ENCODE measurements at places on chromosomes 3 and 15.
A peak's percentile ranks its signal among the peaks of the same experiment; 100 is the strongest.

- DNase-seq: no peak
Observed at GRCh38 chr3:48788544-48789162, 59.0 kb downstream of the PRKAR2A start.

DNA sequence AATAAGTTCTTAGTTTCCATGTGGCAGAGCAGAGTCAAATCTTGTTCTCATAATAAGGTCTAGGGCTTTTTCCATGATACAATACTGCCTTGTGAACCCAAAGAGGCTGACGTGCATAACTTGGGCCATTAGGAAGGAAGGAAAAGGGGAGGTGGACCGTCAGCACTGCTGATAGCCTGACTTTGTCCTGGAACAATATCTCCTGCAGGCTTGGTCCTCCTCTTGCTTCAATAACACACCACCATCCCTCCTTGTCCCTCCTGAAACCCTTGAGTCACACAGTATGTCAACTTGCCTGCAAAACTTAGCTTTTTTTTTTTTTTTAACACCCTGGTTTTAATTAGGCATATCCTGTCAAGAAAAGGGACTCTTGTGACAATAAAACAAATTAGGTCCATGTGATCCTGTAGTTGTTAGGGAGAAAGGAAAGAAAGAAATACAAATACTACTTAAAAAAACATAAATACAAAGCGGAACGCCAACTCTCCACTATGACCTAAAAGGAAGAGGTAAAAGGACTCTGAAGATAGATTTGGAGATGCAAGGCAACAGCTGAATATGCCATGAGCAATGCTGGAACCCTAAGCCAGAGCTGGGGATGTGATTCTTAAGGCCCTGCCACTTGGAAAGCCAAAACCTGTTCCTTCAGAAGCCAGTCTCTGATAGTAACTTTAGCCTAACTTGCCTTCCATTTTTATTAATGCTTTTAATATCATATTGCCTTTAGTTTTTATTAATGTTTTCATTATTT lies 67.0 kb downstream of the WWTR1 start:
- DNase-seq: no peak

GRCh38 chr3:120907659-120908029 lies 361 bp upstream of the STXBP5L start:
- DNase-seq: no peak

- no peak for DNase-seq
Observed at GRCh38 chr3:99410789-99411311, 227.5 kb upstream of the COL8A1 start.

- DNase-seq: no peak
Observed at GRCh38 chr15:74809242-74809641, 3.4 kb upstream of the LMAN1L start.

DNA sequence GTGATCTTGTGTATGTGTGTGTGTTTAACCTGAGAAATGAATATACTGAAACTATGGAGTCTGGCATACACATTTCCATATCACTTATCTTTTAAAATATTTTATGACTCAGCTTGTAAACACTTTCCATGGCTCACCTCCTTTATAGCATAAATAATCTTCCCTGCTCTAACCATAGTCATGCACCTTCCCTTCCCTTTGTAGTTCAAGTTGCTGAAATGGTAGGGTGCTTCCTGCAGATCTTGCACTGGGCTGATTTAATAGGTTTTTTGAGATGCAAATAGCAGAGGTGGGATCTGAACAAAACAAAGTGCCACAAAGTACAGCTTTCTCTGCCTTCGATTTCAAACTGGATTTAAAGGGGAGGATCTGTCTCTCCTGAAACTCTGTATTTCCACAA lies 712.7 kb upstream of the LMCD1 start:
- DNase-seq: no peak

GRCh38 chr3:55824406-55824805 lies 337.3 kb upstream of the WNT5A start:
- DNase-seq: no peak

- no peak for DNase-seq
Observed at GRCh38 chr3:134877788-134878187, 82.7 kb downstream of the EPHB1 start.

GRCh38 chr3:4978204-4978965 lies 852 bp upstream of the BHLHE40 start:
- peak; percentile 97 for DNase-seq

DNA sequence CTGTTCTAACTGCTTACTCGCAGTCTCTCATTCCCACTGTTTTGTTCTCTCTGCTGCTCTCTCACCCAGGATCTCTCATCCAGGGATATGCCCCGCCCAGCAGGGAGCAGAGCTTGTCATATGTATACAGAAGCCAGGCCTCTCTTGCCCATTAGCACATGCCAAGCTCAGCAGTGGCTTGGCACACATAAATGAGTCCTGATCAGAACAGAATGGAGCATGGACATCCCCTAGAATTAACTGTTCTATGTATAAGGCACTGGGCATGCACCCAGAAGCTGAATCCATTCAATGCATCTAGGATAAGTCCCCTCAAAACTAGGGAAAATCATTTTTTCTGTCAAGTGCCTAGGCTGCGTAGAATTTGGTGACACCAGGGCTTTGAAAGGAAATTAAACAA lies 61.6 kb downstream of the IGSF11 start:
- peak; percentile 72 for DNase-seq

DNA sequence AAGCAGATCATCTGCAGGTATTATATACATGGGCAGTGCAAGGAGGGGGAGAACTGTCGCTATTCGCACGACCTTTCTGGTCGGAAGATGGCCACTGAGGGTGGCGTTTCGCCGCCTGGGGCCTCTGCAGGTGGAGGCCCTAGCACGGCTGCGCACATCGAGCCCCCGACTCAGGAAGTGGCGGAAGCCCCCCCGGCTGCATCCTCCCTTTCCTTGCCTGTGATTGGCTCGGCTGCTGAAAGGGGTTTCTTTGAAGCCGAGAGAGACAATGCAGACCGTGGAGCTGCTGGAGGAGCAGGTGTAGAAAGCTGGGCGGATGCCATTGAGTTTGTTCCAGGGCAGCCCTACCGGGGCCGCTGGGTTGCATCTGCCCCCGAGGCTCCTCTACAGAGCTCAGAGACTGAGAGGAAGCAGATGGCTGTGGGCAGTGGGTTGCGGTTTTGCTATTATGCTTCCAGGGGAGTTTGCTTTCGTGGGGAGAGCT lies 639 bp downstream of the MKRN3 start:
- no peak for DNase-seq

DNA sequence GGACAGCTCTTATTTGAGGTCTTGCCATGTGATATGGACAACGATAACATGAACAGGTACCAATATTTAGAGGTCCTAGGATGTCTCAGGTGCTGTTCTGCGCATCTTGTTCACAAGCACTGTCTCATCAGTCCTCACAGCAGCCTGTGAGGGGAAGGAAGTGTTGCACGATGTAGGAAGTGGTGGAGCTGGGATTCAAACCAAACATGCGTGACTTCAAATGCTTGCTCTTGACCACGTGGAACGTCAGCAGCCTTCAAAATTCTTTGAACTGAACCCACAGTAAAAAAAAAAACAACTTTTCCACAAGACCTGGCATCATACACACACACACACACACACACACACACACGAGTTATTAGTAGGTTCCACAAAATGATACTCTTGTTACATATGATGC lies 153.4 kb upstream of the SMAD3 start:
- no peak for DNase-seq

- DNase-seq: no peak
Observed at GRCh38 chr3:46947981-46948791, 28.4 kb downstream of the CCDC12 start.

DNA sequence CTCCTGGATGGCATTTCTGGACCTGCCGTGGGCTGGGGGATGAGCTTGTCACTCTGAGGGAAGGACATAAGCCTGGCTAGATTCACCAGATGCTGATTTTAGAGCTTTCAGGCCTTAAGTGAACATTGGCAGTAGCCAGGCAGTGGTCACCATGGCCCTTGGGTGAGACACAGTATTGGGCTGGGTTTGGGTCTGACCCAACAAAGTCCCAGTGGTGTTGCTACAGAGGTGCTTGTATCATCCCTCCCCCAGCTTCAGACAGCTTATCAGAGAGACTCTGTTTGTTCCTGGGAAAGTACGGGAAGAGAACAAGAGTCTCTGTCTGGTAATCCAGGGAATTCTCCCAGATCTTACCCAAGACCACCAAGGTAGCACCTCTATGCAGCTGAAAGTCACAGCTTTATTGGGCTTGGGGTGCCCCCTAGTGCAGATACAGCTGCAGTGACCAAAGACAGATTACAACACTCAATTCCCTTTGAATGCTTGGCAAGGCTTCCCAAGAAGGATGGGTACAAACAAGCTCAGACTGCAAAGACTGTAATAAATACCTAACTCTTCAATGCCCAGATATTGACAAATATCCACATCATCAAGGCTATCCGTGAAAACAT lies 9.8 kb upstream of the RUVBL1 start:
- no peak for DNase-seq

GRCh38 chr15:98996169-98996568 lies 11.4 kb downstream of the PGPEP1L start:
- DNase-seq: no peak

DNA sequence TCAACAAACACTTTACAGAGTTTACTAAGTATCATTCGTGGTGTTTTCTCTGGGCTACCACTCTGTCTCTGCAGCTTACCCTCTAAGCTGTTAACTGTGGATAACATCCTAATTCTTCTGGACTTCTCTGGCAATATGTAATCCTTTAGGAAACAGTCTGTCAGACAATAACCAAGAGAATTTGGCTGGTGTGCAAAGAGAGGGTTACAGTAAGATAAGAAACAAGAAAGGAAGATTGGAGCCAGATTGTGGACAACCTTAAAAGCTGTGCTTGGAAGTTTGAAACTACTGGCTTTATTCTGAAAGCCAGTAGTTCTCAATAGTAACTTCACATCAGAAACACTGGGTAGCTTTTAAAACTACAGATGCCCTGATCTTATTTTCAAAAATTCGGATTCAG lies 778 bp downstream of the ARL6 start:
- no peak for DNase-seq

DNA sequence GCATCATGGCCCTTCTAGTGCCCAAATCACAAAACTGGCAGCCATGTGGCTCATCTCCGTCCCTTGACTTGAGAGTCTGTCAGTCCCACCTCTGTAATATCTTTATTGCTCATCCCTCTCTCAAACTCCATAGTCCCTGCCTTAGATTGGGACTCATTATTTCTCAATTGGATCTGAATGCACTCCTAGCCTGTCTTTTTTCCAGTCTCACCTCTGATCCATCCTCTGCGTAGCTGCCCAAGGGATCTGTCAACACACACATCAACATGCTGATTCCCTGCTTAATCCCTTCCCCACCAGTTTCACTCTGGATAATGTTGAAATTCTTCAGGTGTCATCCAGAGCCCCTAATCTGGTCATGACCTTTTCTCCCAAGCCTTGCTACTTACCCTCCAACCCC lies 39.3 kb downstream of the NMNAT3 start:
- DNase-seq: no peak

- no peak for DNase-seq
Observed at GRCh38 chr15:66131200-66131599, 122.3 kb downstream of the MEGF11 start.

Data from Right ventricle myocardium superior (tissue), 1 donor.